DMS53 (cell line): ENCODE measurements at places on chromosomes 1 and 21.
A peak's percentile ranks its signal among the peaks of the same experiment; 100 is the strongest.

GRCh38 chr21:25334046-25334730 lies 273.1 kb downstream of the MRPL39 start:
- DNase-seq: peak; percentile 54

DNA sequence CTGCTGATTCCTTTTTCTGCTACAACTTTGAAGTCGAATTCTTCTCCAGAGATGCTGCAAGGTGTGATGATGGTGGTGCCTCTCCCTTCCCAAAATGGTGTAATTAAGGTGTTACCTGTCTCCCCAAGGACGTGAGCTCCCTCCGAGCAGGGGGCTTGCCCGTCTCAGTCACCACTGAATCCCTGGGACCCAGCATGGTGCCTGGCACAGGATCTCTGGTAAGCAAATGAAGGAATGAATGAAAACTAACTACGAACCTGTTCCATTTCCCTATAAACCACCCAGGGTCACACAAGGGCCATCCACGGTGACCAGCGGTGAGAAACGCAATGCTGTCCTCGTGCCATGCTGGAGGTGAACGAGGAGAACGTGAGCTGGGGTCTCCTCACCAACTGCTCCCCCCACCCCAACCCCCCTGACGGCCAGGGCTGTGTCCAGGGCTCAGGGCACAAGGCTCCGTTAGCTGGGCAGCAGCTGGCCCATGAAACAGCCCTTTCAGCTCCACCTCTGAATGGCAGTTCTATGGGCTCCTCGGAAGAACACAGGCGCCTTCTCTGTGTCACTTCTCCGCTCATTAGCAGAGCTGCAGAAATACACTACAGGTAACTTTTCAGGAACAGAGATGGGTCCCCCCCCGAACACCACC lies 2.2 kb upstream of the MATN1 start:
- DNase-seq: no peak

DNA sequence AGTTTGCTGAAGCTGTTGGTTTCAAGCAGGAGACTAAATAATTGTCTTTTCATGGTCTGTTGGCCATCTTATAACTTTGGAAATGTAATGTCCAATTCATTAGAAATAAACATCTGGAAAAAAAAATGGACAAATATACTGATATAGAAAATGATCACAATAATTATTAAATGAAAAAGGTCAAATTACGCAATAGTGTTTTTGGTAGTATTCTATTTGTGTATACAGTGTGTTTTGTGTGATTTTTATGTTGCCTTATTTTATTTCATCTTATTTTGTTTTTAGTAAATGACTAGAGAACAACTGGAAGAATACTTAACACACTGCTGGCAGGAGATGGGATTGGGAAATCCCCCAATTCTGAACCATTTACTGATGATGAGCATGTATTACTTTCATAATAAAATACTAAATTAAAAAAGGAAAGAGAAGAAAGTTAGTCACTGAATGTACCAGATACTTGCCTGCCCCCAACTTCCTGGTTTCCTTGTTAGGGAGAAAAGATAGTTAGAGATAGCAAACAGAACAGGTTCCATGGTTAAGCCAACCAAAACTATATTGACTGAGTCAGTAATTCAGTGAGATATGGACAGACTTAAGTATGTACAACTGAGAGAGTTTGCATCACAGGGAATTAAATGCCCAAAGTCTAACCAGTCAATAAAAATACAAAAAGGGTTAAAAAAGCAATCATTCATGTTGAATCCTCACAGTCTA lies 24.0 kb upstream of the SAMD13 start:
- no peak for DNase-seq

- no peak for DNase-seq
Observed at GRCh38 chr1:162590101-162590500, 28.6 kb downstream of the UAP1 start.

DNA sequence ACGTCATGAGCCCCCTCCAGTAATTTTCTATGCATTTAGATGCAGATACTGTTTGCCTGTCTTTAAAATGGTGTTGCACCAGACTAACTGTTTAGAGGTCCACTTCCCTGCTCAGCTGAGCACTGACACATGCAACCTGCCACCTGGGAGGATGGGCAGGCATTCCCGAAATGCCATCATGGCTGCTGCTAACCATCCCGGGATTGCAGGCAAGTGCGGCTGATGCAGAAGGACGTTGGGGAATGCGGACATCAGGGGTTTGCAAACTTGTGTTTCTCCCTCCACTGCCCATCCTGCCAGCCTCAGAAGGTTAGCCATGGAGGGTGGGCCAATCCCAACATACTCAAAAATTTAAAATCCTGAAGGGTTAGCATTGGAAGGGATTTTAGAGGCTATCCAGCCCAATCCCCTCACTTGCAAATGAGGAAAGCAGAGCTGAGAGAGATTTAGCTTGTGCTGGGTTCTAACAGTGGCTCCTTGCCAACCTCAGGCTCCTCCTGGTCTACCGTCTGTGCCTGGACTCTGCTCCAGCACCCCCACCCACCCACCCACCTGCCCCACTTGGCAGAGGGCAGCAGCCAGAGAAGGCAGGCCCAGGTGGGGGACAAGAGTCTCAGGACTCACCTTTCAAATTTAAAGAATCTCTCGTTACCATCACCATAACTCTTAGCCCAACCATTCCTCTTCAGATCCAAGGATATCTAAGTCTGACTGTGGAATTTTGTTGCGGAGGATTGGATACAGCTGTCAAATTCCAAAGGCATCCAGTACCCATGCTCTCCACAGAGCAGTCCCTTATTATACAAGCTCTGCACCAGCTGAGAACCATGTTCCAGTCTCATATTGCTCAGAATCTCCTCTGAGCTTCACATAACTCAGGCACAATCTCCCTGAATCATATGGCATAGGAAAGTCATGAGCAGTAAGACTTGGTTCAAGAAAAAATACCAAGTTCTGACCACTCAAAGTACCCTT lies 34.2 kb downstream of the HIVEP3 start:
- DNase-seq: no peak

- DNase-seq: no peak
Observed at GRCh38 chr1:18778437-18778836, 81.0 kb downstream of the TAS1R2 start.

DNA sequence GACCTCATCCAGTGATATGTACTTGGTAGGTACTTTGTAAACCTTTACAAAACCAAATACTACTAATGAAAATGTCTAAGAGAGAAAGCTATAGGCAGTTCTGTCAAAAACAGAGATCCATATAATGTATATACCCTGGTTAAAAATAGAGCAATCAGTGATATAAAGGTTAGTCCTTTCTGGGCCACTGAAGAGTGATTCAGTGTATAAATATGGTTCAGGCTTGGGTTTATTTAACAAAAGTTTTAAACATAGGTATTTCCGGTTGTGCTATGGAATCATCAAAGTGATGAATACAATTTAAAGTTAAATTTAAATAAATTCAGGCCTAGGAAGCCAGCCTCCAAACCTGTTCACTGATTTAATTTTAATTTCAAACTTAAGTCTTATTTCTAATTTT lies 108.4 kb upstream of the DMRTA2 start:
- DNase-seq: no peak

DNA sequence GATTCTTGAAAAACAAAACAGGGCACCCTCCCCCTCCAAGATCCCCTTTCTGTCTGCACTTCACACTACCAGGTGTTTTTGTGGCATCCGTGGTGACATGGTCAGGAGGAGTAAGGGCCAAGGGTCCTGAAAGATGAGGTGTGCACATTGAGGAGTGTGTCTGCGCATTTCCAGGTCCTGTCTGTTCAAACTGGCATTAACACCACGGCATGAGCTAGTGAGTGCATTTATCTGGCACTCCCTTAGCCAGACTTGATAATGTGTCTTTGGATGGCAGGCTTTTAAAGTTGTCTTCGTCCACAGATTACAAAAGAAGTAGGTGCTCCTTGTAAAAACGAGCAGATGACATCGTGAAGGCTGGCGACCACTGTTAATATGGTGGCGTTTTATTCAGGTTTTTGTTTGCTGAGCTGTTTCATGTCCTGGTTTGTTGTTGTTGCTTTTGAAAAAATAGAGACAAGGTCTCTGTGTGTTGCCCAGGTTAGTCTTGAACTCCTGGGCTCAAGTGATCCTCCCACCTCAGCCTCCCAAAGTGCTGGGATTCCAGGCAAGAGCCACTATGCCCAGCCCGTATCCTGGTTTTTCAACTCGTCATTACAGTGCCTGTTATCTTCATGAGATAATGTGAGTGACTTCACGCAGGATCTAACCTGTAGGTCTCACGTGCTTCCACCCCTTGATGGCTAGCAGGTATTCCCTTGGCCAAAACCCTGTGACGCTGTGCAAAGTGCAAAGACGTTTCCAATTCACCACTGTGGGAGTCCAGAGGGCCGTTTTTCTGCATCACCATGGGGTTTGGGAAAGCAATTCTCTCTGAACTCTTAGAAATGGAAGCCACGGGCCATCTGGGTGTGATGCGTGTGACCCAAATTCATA lies 4.2 kb downstream of the TMEM51 start:
- DNase-seq: no peak

DNA sequence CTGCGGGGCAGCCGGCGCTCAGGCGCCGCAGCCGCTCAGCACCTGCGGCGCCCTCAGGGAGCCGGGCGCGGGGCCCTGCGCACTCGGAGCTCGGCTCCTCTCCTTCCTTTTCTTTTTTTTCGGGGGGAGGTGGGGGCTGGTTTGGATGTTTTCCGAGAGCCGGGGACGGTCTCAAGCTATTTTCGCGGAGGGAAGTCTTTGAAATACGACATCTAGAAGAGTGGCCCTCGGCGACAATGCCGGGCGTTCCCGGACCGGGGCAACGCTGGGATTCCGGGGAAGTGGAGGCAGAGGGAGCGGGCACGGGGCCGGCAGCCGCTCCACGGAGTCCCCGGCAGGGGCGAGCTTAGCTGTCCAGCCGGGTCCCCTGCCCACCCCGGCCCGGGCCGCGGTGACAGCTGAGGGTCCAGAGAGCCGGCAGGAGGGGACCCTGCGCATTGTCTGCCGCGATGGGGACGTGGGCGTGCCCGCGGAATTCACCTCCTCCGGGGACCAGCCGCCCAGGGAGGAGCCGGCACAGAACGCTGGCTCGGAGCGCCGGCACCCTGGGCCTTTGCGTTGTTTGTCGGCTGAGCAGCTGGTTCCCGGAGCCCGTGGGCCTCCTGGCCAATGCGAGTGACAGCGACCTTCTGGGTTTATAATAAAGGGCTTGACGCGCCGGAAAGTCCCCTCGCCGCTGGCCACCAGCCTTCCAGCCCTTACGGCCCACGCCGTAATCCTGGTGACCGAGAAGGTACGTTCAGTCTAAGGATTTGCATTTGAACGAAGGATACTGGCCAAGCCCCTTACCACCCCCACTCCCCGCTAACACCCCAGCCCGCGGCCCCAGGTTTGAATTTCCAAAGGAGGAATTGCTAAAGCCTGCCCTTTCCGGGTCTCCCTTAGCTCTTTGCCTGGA lies 582 bp downstream of the SLC37A1 start:
- DNase-seq: peak; percentile 81
